ENCODE measurements at places on chromosomes 5 and 9. TPM values are rescaled to one million over a fixed set of nuclear protein-coding genes. Genes with fewer than 3 reads are reported as not detected.

DNA sequence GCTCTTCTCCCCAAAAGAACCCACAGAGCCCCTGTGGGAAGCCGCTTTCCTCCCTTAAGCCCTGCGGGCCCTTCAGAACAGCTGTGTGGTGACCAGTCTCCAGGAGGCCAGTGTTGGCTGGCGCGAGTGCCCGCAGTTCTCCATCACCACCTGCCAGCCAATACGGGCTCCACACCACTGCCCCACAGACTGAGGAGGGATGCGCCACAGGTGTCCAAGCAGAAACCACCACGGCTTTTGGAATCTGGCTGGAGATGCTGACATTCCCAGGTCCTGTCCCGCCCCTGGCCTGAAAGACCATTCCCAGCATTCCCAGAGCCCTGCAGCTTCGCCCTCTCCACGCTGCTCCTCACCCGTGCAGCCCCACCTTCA lies 12.8 kb downstream of the CCNI2 start:
- DNase-seq: peak; percentile 32
- H3K27ac ChIP-seq: no peak overlapping the region
- no peak overlapping the region for H3K4me3 ChIP-seq
- no peaks in the 10 kb centered on the region for H3K36me3 ChIP-seq
- no peaks in the 10 kb centered on the region for H3K4me1 ChIP-seq
- H3K27me3 ChIP-seq: no peaks in the 10 kb centered on the region

DNA sequence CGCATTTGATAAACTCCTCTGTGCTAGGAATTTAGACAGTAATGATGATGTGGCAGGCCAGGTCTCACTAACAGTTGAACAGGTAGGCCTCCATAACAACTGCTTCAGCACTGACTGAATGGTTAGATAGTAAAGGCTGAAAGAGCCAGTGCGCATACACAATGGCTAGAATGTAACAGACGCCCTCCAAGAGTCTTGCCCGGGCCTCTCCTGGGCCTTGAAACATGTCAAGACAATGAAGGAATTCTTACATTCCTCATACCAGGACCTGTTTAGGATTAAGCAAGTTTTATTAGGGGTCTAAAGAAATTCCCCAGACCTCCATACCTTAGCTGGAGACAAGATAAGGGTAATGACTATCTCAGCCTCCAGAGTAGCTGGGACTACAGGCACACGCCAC lies 6.7 kb upstream of the BICD2 start:
- no peak overlapping the region for H3K27ac ChIP-seq
- no peak overlapping the region for H3K4me3 ChIP-seq
- H3K36me3 ChIP-seq: no peaks in the 10 kb centered on the region
- peaks cover 6% of the 10 kb centered on the region for H3K4me1 ChIP-seq

DNA sequence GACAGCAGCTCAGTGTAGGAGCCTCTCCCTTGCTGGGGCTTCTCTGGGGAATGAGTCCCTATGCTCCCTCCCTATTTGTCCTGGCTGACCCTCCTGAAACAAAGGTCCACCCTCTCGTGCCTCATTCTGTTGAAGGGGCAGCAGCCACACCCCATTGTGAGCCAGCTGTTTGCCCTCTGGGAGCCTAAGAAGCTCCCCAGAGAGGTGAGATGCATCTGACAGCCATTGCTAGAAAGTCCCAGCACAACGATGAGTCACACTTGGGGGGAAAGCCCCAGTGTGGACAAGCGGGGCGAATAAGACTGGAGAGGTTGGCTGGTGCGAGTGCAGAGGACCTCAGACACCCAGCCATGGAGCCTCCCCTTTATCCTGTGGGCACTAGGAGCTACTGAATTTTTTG lies 101.4 kb downstream of the PPARGC1B start:
- no peaks in the 10 kb centered on the region for H3K36me3 ChIP-seq
- H3K27ac ChIP-seq: no peak overlapping the region
- no peaks in the 10 kb centered on the region for H3K4me1 ChIP-seq
- H3K27me3 ChIP-seq: no peaks in the 10 kb centered on the region
- no peak overlapping the region for H3K4me3 ChIP-seq

DNA sequence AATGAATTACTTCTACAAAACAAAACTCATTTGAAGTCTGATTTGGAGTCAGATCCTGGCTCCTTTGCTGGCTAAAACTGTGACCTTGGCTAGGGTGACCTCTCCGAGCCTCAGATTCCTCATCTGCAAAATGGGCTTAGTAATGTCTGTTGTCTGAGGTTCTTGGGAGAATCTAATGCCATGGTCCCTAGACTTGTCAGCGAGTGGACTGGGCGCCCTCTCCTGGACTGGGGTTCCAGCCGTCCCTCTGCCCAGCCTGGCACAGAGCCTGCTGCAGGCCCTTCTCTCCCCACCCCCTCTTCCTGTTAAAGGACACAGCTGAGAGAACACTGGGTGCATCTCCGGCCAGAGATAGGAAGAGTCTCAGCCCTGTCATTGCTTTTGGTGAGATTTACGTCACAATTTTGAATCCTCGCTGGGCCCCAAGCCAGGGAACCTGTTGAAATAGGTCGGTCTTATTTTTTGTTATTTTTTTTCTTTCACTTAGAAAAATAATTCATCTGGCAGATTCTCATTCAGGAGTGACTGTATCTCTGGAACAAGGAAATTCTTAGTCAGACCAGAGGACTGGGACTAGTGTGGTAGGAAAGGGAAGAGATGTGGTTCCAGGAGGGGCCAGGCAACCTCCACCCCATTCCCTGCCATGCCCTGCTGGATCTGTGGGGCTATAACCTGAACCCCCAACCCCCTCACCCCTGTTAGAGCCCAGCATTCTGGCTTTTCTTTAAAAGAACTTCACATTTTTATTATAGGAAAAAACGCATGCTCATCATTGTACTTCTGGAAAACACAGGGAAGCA lies 48.2 kb upstream of the RPL26L1 start:
- DNase-seq: peak; percentile 55
- H3K4me3 ChIP-seq: no peak overlapping the region
- no peak overlapping the region for H3K27ac ChIP-seq
- peaks cover 22% of the 10 kb centered on the region for H3K36me3 ChIP-seq
- no peaks in the 10 kb centered on the region for H3K27me3 ChIP-seq

DNA sequence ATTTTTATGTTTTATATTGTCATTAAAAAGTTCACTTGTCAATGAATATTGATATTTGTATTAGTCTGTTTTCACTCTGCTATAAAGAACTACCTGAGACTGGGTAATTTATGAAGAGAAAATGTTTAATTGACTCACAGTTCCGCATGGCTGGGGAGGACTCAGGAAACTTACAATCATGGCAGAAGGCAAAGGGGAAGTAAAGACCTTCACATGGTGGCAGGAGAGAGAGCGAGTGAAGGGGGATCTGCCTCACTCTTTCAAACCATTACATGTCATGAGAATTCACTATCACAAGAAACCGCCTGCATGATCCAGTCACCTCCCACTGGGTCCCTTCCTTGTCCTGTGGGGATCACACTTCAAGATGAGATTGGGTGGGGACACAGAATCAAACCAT lies 27.4 kb downstream of the SRD5A1 start:
- no peak overlapping the region for H3K4me3 ChIP-seq
- H3K4me1 ChIP-seq: no peaks in the 10 kb centered on the region
- peaks cover 4% of the 10 kb centered on the region for H3K36me3 ChIP-seq
- H3K27ac ChIP-seq: no peak overlapping the region
- no peak for DNase-seq
- no peaks in the 10 kb centered on the region for H3K27me3 ChIP-seq

SH3TC2 gene
- total RNA-seq: 0.77 TPM

DNA sequence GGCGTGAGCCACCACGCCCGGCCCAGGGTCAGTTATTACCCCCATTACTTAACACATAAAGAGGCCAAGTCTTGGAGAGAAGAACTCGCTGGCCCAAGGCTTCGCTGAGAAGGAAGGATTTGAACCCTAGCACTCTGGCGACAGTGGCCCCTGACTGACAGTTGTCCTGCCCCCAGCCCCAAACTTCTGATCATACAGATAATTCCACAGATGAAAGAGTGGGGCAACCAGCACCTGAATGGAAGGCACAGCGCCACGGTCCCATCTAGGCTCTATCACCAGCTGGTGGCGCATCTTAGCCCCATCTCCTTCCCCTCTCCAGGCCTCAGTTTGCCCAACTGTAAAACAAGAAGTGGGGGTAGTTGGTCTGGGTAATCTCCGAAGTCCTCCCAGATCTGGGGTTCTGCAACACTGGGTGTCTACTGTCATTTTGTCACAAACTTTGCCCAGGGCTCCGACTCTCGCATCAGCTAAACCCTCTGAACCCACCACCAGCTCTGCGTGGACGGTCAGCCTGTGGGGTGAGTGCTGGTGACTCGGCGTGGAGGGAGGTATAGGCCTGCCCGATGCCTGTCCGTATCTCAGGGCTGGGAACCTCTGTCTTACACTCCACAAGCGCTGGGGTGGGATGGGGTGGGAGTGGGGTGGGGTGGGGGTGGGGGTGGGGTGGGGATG lies 209.3 kb downstream of the C9orf50 start:
- DNase-seq: no peak
- H3K36me3 ChIP-seq: no peaks in the 10 kb centered on the region

GRCh38 chr9:129776566-129776937 lies 23.7 kb upstream of the PTGES start:
- no peaks in the 10 kb centered on the region for H3K4me1 ChIP-seq
- H3K27ac ChIP-seq: no peak overlapping the region
- H3K4me3 ChIP-seq: no peak overlapping the region
- DNase-seq: no peak
- H3K27me3 ChIP-seq: no peaks in the 10 kb centered on the region

KIF27 gene
- total RNA-seq: 4.6 TPM

DNA sequence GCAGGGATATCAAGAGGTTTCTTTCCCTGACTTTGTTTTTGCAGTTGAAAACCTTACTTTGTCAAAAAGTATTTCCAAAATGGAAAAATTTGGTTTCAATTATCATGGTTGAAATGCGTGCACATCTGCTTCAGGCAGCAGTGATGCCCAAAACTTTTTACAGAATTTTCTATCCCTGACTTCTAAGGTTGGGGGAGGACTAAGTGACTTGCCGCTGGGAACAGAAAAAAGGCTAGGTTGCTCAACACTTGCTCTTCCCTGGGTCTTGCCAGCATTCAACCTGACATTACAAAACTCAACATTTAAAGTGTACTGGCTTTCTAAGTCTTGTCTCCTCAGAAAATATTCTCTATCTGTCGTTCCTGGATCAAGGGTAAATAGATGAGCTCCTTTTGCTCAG lies 4.7 kb downstream of the KLHL3 start:
- H3K4me1 ChIP-seq: peaks cover 8% of the 10 kb centered on the region
- H3K27ac ChIP-seq: no peak overlapping the region
- H3K27me3 ChIP-seq: no peaks in the 10 kb centered on the region
- no peak overlapping the region for H3K4me3 ChIP-seq

- H3K4me3 ChIP-seq: no peak overlapping the region
- H3K4me1 ChIP-seq: no peaks in the 10 kb centered on the region
Measured at GRCh38 chr5:177327539-177328522, 16.1 kb upstream of the MXD3 start.

PDE6A gene
- not detected for total RNA-seq

- H3K27ac ChIP-seq: no peak overlapping the region
- no peaks in the 10 kb centered on the region for H3K4me1 ChIP-seq
- H3K36me3 ChIP-seq: no peaks in the 10 kb centered on the region
- H3K4me3 ChIP-seq: no peak overlapping the region
- no peak for DNase-seq
- H3K27me3 ChIP-seq: no peaks in the 10 kb centered on the region
Measured at GRCh38 chr5:124328201-124328600, 418.2 kb downstream of the ZNF608 start.

- H3K27me3 ChIP-seq: no peaks in the 10 kb centered on the region
- no peak overlapping the region for H3K27ac ChIP-seq
- no peaks in the 10 kb centered on the region for H3K36me3 ChIP-seq
- H3K4me3 ChIP-seq: no peak overlapping the region
- no peak for DNase-seq
Measured at GRCh38 chr5:89972901-89973300, 436.7 kb downstream of the CETN3 start.

DNA sequence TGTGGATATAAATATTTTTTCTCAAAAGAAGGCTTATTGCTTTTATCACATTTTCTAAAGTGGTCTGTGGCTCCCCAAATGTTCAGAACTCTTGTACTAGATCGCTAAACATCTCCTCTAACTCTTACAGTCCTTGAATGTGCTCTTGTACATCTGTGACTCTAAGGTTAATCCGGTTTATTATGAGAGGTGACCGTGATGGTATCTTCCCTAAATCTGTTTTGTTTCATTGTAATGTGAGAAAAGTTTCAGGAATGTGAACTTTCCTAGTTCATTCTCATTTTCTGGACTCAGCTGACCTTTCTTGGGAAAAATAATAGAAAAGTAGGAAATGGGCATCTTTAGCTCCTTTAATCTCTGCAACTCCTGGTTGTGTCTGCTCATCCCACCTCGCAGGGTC lies 94.5 kb upstream of the CD180 start:
- no peaks in the 10 kb centered on the region for H3K4me1 ChIP-seq
- no peak overlapping the region for H3K4me3 ChIP-seq
- no peak overlapping the region for H3K27ac ChIP-seq

Data from H1 (cell line).